ENCODE measurements at places on chromosomes 2 and 18.

- no peak for DNase-seq
Measured at GRCh38 chr2:160473468-160474318, 19.9 kb downstream of the RBMS1 start.

GRCh38 chr2:95002498-95002897 is 23.0 kb upstream of the MAL start:
- no peak for DNase-seq

- DNase-seq: no peak
Measured at GRCh38 chr2:74374509-74375205, 5.5 kb downstream of the DCTN1 start.

DNA sequence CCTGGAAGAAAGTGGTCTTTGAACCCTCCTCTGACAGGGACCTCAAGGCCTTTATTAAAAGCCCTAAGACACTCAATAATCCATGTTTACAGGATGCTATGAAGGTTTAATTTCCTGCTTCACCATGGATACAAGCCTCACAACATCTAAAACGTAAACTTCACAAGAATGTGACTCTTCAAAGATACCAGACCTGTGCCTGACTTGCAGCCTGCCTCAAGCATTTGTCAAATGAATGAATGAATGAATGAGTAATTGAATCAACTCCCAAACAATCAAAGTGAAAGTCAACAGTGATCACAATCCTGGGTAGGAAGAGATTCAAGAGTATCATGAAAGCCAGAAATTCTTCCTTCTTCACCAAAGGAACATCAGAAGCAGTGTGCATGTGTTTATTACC is 30.4 kb downstream of the KLF7 start:
- DNase-seq: no peak

- DNase-seq: no peak
Measured at GRCh38 chr2:128362176-128362888, 43.7 kb upstream of the HS6ST1 start.

DNA sequence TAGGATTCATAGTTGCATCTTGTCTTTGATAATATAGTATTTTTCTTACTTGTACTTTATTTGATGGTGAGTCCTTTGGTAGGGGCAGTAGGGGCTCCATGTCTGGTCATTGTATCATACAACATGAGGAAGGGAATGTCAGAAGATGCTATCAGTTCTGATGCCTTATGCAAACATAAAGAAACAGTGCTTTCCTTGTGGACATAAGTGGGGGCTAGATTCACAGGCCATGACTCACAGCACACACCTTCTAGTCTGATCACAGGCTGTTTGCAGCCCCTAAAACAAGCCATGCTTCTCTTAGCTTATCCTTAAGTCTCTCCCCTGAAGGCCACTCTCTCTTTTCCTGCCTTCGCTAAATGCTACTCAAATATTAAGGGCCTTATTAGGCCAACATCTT is 10.7 kb upstream of the SLC14A1 start:
- no peak for DNase-seq

DNA sequence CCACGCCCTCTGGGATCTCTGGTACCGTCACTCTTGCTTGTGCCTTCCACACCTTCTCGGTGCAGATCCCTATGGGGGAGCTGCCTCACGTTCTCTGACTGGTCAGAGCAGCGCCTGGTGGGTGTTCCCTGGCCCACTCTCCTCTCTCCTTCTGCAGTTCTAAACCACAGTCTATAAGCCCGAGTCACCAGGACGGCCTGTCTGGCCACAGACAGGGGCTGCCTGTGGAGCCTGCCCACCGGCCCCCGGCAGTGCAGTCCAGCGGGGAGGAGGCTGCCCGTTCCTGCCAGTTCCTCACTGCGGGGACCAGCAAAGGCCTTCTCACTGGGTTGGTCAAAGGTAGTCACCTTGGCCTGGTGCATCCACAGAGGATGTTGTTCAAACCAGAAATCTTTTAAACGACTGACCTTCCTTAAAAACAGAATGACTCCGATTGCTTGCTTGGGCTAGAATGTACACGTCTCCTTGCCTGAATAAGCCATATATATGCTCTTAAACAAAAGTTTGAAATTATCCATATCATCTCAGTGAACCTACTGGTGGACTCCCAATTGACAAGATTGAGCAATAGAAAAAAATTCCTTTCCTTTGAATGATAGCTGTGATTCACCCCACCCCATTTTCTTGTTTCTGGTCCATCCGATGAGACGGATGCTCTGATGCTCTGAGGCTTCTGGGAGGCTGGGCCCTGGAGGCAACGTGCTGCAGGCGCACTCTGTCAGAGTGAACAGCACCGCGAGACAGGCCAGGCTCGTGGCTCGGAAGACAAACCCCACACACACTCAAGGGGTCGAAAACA is 61.2 kb downstream of the RALBP1 start:
- DNase-seq: no peak

DNA sequence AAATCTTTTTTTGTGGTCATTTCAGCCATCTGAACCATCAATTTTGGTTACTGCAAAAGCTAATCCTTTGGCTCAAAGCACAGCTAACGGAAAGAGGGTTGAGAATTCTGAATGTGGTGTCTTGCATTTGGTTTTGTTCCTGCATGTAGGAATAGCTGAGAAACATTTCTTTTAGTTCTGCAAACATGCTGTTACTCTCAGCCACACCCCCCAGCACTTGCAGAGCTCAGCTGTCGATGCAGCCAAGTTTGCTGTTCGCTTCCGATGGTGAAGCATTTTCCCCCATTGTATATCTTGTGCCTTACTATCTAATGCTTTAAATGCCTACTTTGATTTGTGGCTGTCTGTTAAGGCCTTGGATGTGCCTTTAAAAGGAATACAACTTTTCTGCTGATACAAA is 294.9 kb upstream of the FANCL start:
- DNase-seq: no peak

DNA sequence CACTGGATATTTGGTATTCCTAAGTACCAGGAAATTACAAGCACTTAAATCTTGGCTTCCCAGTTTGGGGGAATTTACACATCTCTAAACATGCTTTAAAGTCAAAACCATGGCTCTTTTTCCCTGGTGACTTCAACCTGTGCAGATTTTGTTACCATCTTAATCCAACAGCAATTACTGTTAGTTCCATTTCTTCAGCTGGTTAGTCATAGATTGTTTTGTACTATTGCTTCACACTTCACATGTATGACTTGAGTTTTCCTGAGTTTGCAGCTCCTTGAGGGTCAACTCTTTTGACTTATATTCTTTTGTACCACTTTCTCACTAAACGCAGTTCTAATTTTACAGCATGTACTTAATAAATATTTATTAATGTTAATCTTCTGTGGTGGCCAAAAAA is 203.4 kb upstream of the RND3 start:
- DNase-seq: no peak

GRCh38 chr18:68399721-68400120 is 315.2 kb downstream of the TMX3 start:
- no peak for DNase-seq

GRCh38 chr2:226849349-226849748 is 13.5 kb downstream of the RHBDD1 start:
- DNase-seq: no peak

DNA sequence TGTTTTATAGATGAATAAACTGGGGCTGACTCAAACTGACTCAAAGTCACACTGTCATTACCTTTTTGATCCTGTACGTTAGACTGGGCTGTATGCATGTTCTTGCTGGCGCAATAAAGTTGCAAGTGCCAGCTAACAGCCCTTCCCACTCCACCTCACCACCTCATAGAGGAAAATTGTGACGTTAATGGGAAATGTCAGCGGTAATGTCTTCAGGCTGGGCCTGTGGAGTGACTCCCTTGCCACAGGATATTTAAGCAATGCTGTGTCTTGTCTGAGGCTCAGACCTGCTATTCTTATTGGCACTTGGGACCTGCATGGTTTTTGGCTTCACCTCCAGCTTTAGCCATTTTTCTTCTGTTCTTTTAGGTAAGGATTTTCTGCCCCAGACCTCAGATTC is 25.2 kb upstream of the CASP10 start:
- DNase-seq: no peak

DNA sequence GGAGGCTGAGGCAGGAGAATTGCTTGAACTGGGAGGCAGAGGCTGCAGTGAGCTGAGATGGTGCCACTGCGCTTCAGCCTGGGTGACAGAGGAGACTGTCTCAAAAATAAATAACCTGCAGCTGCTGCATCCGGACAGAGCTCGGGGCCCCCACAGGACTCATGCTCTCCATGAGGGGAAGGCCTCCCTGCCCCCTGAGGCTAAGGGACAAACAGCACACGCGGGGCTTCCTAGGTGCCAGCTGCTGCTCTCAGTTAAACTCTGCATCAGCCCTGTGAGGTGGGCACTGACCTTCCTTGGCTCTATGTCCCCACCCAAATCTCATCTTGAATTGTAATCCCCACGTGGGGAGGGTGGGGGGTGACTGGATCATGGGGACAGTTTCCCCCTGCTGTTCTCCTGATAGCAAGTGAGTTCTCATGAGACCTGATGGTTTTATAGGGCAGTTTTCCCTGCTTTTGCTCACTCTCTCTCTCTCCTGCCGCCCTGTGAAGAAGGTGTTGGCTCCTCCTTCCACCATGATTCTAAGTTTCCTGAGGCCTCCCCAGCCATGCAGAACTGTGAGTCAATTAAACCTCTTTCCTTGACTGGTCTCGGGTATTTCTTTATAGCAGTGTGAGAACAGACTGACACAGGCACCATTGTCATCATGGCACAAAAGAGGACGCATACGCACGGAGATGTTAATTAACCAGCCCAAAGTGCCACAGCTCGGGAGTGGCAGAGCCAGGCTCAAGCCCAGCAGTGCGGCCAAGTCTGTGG is 49.9 kb upstream of the TAF1B start:
- no peak for DNase-seq

DNA sequence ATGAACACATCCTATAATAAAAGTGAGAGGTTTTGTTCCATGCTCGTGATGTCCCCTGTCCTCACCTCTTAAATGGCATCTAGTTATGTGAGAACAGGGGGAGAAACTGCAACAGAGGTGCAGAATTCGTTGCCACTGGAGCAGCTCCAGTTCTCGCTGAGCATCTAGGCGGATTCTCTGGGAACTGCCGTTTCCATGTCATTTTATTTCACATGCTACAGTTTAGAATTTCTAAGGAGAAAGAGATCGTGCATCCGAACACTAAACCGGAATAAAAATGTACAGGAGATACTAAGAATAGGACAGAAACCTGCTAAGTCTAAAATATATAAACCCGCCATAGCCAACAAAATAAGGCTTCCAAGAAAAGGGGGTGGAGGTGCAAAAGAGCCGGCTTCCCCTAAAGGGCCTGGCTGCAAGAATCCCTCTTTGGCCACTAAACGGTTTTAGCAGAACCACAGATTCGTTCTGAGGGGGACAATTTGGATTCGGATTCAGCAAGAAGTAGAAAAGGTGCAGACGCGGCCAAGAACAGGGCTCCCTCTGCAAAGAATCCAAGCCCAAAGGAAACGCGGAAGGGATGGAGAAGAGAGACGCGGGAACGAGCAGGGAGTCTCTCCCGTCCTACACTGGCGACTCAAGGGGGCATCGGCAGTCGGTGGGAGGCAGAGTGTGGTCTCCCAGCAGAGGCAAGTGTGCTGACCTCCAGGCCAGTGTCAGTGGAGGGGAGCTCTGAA is 1.3 kb downstream of the TMEM163 start:
- peak; percentile 86 for DNase-seq

- no peak for DNase-seq
Measured at GRCh38 chr2:217459680-217460405, 543.0 kb downstream of the TNS1 start.

DNA sequence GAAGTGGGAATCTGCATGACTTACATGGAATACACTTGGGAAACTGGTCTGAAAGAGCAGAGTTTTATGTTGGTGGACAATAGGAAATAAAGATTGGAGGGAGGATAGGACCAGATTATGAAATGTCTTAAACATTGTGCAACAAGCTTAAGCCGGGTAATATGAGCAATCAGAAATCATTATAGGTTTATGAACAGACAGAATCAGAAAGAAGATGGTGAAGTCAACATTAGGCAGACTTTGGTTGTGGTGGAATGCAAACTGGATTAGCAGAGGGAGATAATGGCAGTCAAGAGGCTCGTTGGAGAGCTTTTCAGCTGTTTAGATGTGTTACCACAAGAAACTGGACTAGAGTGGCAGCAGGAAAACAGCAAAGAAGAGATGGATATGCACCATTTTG is 43.5 kb downstream of the CRIM1 start:
- no peak for DNase-seq

DNA sequence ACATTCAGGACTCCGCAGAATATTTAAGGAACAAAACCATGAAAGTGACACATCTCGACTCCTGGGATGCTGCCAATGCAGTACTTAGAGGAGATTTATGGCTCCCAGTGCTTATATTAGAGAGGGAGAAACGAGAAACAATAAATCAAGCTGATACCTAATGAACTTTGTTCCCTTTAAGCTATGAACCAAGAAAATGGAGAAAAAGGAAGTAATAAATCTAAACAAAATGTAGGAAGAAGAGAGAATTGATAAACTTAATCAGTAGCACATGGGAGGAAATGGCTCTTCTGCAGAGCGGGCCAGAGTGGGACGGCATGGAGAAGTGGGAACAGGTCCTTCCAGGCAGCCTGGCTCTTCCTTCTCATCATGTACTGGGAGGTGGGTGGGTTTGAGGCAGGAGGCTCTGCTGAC is 42.7 kb downstream of the NPPC start:
- no peak for DNase-seq

DNA sequence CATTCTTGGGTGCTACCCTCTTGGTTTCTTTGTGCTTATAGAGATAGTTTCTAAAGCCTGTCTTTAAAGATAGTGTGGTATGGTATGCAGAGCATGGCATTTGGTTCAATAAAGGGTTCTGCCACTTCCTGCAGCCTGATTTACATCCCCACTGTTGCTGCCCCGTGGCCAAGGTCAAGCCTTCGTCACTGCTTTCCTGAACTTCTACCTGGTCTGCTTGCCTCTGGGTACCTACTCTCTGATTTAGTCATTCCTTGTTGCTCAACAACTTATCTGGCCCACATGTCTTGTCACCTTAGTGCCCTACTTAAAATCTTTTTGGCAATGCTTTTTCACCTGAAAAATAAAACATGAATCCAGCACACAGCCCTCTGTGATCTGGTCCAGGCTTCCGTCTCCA is 352.9 kb downstream of the LPIN1 start:
- no peak for DNase-seq

GRCh38 chr2:231161877-231162329 is 36.5 kb upstream of the ARMC9 start:
- no peak for DNase-seq

DNA sequence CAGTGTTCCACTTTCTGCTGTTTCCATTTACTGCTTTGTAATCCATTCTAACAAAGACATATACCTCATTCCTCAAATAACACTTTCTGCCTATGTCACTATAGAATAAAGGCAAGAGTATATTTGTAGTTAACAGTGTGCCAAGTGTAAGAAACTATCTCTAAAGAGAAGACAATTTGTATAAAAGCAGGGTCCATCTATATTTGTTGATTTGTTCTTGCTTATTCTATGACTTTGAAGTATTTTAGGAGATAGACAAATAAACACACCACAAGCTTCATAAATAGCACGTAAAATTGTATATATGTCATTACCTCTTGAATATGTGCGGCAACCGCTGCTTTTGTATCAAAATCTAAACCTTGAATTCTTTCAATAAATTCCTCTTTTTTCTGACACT is 56.0 kb downstream of the CCDC88A start:
- DNase-seq: no peak
